ENCODE measurements at places on chromosomes 1 and 21.
A peak's percentile ranks its signal among the peaks of the same experiment; 100 is the strongest.

DNA sequence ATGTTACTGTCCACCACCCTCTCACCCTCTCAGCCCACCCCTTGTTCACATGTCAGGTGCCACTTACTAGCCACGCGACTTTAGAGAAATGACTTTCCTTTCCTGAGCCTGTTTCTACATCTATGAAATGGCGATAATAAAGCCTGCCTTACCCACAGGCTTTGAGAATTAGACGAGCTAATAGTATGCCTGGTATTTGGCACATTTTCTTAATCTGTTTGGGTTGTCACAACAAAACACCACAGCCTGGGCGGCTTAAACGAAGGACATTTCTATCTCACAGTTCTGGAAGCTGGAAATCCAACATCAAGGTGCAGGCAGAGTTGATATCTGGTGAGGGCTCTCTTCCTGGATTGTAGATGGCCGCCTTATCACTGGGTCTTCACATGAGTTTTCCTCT, 273.9 kb upstream of the FMN2 start:
- DNase-seq = no peak

DNA sequence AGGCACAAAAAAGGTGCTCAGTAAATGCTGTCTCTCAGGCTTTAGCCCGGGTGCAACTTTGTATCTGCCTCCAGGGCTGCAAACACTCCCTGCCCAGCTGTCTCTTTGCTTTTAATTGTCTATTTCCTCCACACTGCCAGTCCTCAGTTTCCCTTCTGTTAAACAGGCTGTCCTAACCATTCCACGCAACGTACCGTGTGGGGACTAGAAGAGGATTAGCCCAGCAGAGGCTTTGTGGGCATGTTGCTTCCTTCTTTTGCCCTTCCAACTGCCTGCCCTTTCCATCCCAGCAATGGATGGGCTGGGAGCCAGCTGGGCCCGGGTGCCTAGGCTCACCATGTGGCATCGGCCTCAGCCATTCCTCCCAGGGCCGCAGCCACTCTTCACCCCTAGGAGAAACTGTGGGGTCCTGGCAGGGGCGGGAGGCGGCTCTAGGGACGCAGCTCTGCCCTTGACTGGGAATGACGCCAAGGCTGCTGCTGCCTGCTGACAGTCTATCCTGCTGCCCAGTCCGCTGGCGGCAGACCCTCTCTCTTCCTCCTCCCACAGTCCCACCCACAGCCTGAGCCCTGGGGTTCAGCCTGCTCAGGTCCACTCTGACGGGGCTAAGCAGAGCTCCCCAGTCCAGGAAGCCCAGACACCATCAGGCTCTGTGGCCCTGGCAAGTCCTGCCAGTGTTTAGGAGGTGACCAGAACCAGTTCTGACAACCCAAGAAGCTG, 40.6 kb upstream of the LRP8 start:
- no peak for DNase-seq

DNA sequence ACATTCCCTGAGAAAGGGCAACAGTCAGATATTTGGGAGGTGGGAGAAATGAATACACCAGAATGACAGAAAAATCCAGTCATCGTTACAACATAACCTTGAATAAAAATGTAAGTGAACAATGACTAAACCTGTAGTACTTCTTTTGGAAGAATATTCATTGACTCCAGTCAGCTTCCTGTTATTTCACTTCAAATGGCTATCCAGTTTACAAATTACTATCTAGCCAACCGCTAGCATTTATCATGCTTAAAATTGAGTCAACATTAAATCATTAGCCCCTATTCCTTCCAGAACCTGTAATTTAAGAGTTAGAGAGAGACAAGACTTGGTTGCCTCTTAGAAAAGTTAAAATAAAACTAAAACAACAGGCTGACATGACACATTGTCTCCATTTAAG, 33.6 kb downstream of the WLS start:
- DNase-seq = no peak

DNA sequence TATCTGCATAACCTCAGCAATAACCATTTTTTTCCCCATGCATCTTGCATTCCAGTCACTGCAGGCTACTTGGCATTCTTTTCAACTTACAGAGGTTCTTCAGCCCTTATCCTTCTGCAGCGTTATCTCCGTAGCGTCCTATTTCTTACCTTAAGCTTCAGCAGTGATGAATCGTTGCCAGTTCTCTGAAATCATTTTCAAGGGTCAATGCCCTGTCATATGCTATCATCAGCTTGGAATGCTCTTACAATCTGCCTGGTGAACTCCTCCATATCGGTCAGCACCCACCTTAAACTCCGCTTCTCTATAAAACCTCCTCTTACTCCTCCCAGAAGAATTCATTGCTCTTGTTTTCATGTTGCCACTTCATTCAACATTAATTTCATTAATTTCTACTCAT, 105.1 kb upstream of the DPH5 start:
- no peak for DNase-seq

GRCh38 chr1:226403201-226404034, 4.5 kb downstream of the PARP1 start:
- no peak for DNase-seq

DNA sequence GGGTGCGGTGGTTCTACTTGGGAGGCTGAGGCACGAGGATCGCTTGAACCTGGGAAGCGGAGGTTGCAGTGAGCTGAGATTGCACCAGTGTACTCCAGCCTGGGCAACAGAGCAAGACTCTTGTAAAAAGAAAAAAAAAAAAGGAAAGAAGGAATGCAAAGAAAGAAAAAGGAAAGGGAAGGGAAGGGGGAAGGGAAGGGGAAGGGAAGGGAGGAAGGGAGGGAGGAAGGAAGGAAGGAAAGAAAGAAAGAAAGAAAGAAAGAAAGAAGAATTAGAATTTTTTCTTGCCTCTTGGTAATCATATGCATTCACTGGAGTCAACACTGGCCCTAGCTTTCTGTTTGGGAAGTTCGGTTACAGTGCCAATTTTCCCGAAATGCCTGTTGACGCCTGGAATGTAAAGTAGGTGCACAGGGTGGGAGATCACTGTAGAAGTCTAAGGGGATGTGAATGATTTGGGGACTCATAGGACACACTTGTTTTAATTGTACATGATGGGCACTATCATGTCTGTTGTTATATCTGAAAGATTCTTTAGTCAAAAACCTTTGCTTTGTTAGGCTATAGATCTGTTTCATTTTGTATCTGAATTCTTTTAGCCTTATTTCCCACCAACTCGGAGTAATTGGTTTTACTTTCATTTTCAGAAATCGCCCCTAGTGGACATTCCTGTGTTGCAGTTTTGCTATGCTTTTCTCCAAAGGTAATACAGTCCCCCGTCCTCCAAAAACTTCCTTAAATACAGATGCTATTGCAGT, 59.8 kb upstream of the MORC3 start:
- DNase-seq = peak; percentile 72
